ENCODE measurements at places on chromosomes 11 and 22. TPM values are rescaled to one million over a fixed set of nuclear protein-coding genes. Genes with fewer than 3 reads are reported as not detected.

The RNF141 gene
- 40.1 TPM for polyA plus RNA-seq

DNA sequence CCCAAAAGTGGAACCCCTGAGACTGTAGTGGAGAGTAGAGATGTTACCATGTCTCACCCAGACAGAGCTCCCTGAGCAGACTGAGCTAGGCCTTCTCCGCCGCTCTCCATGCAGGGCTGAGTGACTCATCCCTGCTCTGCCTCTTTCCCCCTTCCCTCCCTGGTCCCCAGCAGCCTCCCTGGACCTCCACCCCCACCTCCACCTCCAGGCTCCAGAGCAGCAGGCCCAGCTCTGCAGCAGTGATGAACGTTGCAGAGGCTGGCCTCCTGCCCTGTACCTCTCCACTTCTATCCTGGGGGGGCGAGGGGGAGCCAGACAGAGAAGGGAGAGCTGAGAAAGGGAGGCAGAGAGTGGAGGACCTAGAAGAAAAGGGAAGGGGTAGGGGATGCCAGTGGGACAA lies 19.3 kb upstream of the ARAP1 start:
- no peak for DNase-seq

The TMA7B gene
- polyA plus RNA-seq = 0.15 TPM

GRCh38 chr22:40070701-40071100 lies 75.9 kb downstream of the FAM83F start:
- no peak for DNase-seq

DNA sequence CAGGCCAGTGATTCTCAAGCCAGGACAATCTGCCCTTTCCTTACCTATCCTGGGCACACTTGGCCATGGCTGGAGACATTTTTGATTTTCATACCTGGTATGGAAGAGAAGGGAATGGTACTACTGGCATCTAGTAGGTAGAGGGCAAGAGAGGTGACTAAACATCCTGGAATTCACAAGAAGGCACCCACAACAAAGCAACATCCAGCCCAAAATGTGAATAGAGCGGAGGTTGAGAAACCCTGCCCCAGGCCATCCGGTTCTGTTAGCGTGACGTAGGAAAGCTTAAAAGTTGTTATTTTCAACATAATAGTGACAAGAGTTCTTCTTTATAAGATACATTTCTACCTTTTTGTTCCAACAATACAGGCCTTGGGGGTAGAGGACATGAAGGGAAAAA lies 114.9 kb upstream of the ALX4 start:
- no peak for DNase-seq

The SORL1 gene
- polyA plus RNA-seq = 34.1 TPM

GRCh38 chr22:22687638-22688500 lies 43.5 kb downstream of the GGTLC2 start:
- DNase-seq = no peak

The RBFOX2 gene
- polyA plus RNA-seq = 137 TPM

DNA sequence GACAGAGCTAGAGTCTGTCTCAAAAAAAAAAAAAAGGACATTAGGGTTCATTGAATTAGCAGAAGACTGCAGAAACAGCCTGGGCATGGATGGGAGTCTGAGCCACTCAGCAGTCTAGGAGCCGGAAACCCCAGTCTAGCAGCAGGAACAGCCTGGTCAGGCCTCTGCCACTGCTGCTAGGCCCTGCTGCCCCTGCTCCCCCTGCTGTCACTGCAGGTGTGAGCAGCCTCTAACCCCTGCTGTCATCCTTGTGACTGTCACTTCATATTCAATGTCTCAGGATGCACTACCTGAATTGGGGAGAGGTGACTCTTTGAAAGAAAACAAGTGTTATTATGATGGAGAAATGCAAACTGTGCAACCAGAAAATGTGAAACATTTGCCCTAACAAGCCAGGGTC lies 7.0 kb upstream of the DDX17 start:
- DNase-seq = no peak

GRCh38 chr11:128394431-128395089 lies 192.8 kb downstream of the ETS1 start:
- no peak for DNase-seq

DNA sequence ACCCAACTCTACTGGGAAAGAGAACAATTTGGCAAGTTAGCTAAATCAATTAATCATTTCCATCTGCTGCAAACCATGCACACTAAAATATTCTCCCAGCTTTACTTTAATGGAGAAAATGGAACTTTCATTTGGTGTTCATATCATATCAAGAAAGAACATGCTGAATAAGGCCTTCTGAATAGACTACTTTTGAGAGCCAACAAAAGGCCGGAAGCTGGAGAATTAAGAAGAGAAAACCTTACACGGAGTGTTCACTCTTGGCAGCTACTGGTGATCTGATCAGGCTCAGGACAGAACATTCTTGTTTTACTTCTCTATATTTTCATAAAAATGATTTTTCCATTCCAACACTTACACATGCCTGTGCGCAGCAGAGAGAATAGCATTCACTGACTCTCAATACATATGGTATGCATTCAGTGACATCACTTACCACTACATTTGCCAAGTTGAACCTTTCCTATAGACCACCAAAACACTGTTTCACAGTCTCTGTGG lies 165.3 kb downstream of the TTC28 start:
- no peak for DNase-seq

DNA sequence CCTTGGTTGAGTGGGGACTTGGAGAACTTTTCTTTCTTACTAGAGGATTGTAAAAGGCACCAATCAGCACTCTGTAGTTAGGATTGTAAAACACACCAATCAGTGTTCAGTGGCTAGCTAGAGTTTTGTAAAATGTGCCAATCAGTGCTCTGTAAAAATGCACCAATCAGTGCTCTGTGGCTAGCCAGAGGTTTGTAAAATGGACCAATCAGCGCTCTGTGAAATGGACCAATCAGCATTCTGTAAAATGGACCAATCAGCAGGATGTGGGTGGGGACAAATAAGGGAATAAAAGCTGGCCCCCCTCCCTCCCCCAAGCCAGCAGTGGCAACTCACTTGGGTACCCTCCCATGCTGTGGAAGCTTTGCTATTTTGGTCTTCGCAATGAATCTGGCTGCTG lies 5.5 kb upstream of the DRG1 start:
- DNase-seq = no peak

The SLC6A5 gene
- 0.15 TPM for polyA plus RNA-seq

DNA sequence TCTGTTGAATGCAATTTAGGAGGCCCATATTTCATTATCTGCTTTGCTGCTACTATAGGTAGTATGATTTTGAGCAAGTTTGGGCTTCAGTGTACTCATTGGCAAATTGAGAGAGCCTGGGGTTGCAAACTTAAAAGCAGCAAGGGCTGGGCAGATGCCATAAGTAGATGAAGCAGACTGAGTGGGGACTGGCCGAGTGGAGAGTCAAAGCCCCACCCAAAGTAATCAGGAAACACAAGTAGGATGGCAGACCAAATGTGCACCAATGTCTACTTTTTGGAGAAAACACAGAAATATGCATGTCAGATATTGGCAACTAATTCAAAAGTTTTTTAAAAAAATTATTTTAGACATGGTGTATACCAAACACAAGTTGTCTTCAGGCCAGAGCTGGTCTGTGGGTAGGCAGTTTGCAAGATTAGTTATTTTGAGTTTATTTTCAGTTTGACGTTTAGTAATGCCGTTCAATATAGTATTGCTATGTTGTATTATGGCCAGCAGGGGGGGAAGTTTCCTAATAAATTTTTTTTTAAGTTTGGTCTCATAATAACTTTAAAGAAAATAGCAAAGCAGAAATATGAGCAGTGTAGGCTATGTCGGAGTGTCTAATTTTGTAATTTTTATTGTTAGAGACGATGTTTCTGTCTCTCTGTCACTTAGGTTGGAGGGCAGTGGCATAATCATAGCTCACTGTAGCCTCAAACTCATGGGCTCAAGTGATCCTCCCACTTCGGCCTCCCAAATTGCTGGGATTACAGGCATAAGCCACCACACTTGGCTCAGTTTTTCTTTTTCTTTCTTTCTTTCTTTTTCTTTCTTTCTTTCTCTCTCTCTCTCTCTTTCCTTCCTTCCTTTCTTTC lies 105.1 kb downstream of the HIPK3 start:
- DNase-seq = no peak
